NCI-H1092 treated with DMSO at 0.1 percent for 48 hours (cell line): ENCODE measurements at places on chromosomes 3 and 15.

DNA sequence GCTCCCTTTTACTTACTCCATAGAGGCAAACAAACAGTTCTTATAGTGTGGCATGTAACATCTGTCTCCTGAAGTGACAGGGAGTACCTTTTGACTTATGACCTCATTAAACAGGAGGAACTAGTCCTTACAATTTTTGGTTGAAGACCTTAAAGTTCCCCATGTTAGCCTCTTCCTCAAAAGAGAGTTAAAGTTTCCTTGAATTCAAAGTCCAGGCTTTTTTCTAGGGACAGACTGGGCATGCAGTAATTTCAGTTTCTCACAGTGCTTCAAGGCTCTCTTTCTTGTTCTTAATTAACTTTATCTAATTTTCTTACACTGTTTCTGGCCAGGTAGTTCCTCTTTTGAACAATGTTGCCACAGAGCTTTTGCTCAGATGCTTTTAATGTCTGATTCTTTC lies 12.1 kb downstream of the GOLM2 start:
- no peak for DNase-seq

DNA sequence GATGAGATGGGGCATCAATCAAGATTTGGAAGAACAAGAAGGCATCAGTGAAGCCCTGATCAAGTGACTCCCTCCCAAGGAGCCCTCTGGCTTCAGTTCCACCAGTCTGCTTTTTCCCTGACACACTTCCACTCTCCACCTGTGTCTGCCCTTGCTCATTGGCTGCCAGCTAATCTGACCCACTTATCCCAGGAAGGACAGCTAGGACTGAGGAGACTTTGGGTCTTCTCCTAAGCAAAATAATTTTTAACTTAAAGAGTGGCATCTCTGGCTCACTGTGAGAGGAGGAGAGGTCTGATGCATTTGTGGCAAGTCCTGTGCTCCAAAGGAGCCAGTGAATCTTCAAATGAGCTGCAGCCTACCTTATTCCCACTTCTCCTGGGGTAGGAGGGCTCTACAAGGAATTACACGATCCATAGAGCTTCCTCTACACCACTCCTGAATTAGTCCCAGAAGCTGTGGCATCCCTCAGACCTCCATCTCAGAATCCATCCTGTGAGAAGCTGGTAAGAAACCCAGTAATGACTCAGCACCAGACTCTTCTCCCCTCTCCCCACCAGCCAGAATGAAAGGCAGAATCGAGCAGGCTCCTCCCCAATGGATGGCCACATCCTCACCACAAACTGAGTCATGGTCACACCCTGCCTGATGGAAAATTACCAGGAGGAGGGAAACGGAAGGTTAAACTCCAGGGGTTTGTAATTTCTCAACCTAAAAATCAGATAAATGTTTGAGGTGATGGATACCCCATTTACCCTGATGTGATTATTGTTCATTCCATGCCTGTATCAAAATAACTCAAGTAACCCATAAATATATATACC lies 6.3 kb upstream of the PKM start:
- DNase-seq = no peak

- no peak for DNase-seq
Observed at GRCh38 chr15:72147418-72147817, 29.2 kb downstream of the SENP8 start.

GRCh38 chr15:80093854-80094418 lies 34.5 kb downstream of the ZFAND6 start:
- DNase-seq = no peak

DNA sequence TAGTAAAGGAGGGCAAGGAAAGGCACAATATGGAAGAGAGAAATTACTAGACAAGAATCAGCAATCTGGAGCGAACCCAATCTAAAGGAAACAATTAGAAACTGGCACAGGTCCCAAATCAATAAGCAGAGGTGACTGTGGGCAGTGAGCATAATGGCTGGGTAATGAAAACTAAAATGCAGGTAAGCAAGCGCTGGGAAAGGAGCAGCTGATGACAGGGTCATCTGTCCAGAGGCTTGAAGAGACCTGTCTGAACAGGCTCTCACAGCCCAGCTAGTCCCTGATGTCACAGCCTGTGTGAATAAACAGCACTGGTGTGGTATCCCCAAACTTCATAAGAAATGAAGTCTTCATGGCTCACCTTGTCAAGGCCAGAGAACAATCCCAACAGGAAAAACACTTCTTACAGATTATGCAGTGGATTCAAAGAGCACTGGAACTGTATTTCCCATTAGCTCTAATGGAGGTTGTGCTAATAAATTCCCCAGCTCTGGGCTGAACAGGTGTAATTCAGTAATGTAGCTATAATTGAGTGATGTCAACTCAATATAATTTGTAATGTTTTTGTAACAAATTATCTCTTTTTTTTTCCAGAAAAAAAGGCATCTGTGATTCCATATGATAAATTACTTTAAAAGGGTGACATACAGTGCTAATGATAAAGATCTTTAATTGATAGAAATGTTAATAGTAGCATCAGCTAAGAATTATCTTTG lies 197.3 kb downstream of the FHIT start:
- peak; percentile 22 for DNase-seq

DNA sequence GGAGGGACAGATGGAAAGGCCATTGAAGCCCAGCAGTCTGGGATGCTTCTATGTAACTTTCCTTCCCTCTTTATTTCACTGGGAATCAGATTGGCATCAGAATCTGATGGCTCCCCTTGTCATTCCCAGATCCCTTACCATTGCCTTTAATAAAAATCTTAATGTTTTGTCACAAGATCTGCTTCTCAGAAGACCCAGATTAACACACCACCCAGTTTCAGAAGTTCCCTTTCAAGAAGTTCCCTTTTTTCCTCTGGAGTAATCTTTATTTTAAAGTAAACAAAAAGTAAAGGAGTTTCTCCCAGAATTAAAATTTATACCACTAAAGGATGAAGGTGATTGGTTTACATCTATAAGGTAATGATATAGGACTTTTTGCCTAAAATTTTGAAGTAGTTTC lies 76.4 kb downstream of the UBR1 start:
- DNase-seq = no peak

GRCh38 chr3:177451301-177451750 lies 254.0 kb upstream of the TBL1XR1 start:
- no peak for DNase-seq

DNA sequence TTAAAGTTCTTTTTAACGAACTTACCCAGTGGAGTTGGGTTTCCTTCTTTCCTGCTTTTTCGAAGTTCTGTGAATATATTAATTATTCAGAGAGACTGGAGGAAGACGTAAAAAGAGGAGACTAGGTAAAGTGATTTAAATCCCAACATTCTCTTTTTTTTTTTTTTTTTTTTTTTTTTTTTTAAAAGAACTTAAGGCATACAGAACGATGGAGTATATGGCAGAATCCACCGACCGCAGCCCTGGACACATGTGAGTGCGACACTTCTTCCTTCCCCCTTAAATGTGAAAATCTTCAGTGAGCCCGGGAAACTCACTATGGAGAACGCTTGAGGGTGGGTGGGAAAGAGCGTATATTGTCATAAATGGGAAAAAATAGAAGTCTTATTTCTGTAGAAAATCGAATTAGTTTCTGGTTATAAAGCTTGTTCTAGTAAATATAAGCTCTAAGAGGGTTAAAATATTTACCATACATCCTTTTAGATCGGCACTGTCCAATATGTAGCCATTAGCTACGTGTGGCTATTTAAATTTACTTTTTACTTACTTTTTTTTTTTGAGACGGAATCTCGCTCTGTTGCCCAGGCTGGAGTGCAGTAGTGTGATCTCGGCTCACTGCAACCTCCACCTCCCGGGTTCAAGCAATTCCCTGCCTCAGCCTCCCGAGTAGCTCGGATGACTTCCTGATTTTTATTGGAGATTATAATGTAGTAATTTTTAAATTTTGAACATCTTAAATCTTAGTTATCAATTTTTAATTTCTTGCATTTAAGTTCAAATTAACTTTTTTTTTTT lies 892 bp downstream of the NMD3 start:
- DNase-seq = peak; percentile 35

DNA sequence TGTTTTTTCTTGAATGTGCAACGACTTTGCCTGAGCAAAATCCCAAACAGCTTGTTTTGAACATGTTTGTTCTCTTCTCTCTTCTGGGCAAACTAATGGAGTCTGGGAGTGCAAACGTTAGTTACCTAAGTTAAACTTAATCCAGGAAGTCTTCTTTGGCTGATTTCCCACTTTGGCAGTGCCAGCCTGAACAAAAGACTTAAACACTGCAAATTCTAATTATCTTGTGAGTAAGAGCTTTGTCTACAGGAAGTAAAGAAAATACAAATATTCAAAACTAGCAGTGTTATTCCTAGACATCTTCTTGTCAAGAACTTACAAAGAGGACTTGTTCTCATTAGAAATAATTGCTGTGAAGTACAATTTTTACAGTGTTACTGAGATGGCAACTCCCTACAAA lies 16.7 kb upstream of the DENND6A start:
- no peak for DNase-seq

DNA sequence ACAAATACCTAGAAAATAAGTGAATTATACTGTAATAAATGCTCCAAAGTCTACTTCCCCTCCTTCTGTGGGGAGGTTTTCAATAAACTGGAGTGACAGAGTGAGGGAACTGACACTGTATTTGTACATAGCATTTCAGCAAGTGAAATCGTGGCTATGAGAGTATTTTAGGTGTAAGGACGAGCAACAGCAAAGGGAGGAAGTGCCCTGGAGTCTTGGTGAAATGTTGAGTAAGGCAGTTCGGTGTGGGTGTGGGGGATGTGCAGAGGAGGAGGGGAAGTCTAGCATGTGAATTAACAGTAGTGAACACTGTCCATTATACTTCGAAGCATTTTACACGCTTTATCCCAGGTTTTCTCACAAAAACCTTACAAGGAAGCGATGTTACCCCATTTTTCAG lies 18.1 kb upstream of the P2RY13 start:
- no peak for DNase-seq

GRCh38 chr3:188205992-188206416 lies 52.0 kb downstream of the LPP start:
- DNase-seq = no peak

- peak; percentile 45 for DNase-seq
Observed at GRCh38 chr3:196639483-196640296, at the start of gene NRROS. Gene NRROS, plus strand, starts transcription at chr3:196639694. Its CDS starts 14,846 bp downstream, at chr3:196654540.

DNA sequence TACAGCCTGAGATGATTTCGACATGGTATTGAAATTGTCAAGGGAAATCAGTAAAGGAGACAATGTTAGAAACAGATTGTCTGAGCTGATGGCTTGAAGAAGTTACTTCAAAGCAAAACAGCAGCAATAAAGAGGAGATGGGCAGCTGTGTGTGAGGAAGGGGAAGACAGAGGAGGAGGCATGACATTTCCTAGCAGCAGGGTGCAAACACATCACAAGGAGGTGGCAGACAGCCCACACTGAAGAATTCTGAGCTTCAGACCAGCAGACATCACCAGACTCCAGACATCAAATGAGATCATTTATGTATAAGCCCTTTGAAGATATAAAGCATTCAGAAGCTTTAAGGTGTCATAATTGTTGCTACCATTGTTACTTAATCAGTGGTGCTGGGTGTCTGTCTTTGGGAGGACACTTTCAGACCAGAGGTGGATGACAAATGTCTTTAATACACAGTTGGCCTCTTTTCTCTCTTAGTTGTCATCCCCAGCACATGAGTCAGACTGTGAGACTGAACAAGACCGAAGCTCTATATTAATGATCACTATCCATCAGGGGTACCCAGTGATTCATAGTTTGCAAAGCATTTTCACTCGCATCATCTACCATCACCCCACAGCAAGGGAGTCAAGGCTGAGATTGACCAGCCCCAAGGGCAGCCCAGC lies 203.9 kb downstream of the MINAR1 start:
- no peak for DNase-seq

DNA sequence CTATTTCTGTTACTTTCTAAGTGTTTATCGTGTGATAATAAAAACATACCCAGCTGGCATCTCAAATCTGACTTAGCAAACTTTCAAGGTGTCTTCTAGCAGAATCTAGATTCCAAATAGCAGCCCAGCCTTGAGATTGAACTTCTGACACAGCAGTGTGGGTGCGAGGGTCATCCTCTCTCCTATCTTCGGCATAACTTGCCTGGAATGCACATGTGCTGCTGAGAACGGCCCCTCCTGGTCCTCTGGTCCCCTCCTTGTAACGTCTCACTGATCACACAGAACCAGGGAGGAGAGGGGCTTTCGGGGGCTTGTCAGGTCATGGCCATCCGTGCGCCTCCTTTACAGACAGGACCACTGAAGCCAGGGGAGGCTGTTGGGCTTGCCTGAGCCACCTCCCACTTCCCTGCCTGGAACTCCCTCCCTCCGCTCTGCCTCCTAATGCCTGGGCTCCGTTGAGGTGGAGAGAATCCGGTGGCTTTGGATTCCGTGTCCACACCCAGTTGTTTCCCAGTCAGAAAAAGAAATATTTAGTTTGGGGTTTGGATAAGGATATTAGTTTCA lies 344.4 kb upstream of the C2CD4B start:
- DNase-seq = no peak

GRCh38 chr3:66342717-66343356 lies 122.0 kb downstream of the SLC25A26 start:
- DNase-seq = peak; percentile 14

DNA sequence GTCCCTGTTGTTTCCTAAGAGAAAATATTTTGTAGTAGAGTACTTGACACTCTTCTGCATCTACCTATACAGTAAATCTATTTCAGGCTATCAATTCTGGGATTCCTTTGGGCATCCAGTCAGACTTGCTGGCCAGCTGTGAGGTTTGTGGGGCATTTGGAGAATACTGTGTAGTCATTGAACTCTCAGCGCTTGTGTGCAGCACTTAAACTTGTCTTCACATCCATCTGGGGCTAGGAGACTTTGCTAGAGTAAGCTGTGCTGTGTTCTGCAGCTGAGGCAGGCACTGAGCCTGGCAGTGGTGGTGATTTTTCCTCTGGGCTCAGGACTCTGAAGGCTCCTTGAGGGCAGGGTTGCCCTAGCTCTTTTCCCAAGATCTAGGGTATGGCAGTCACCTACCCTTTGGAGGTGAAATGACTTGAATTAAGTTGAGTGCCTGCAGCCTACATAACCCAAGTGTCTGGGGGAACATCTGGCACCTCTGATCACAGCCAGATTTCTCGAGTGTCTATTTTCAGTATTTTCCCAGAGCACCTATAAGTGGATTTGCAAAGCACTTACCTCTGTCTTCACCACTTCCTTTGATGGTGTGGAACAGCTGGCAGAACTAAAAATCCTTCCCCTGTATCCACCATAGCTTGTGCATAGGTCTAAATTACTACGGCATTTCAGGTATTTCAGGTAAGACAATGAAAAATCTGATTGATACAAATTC lies 19.3 kb downstream of the CLSTN2 start:
- no peak for DNase-seq

- DNase-seq = peak; percentile 14
Observed at GRCh38 chr15:77753281-77753873, 120.7 kb upstream of the LINGO1 start.

GRCh38 chr15:80474224-80475215 lies 70.3 kb downstream of the ARNT2 start:
- DNase-seq = no peak

DNA sequence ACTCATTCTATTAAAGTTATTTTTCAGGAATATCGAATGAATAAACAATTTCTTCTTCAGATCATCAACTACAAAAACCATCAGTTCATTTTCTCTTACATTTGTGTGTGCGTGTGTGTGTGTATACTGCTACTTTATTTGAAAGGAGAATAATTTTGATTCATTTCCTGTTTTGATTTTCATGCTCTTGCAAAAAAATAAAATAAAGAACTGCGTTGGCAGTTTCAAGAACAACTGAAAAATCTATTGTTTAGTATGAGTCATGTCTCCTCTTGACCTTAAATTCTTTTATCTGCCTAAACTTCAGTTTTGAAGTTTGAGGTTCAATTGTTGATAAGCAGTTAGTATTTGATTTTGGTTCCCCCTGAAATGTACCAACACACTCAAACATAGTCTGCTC lies 540.8 kb downstream of the FGF12 start:
- no peak for DNase-seq

- DNase-seq = no peak
Observed at GRCh38 chr3:79040701-79041100, 727.1 kb downstream of the ROBO1 start.
